GM10248 (cell line): ENCODE measurements at places on chromosomes 1 and 21.

GRCh38 chr21:34078915-34079314 lies 5.5 kb downstream of the MRPS6 start:
- DNase-seq, result no peak

GRCh38 chr21:38272215-38272614 lies 15.4 kb downstream of the KCNJ15 start:
- DNase-seq, result no peak

DNA sequence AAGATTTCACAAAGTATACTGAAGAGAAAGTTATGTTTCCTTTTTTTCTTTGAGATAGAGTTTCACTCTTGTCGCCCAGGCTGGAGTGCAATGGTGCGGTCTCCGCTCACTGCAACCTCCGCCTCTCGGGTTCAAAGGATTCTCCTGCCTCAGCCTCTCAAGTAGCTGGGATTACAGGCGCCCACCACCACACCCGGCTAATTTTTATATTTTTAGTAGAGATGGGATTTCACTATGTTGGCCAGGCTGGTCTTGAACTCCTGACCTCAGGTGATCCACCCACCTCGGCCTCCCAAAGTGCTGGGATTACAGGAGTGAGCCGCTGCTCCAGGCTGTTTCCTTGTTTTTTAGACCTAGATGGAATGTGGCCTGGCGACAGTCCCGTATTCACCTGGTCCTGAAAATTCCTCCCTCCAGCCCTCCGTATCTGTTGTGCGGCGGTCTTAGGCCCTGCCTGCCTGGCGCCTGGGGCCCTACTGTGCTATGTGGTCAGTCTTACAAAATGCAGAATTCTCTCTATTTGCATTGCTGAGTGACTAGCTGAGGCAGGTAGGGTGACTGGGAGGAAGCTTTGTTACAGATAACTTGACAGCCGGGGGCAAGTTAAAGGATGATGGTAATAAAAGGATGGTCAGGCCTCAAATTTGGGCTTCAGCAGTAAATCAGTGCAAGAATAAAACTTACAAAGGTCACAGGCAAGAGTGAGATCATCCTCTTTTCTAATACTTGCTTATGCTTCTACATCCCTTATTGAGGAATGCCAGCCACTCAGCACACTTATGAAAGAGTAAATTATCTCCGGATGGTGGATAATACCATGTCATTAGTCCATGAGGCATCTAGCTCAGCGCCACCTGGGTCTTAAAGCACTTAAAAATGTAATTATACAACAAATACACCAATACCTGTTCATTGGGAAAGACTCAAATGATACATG lies 30.3 kb downstream of the PARK7 start:
- DNase-seq, result no peak

- no peak for DNase-seq
Measured at GRCh38 chr1:210646258-210646616, 317.5 kb downstream of the HHAT start.
